ENCODE measurements at places on chromosomes 7 and 10. TPM values are rescaled to one million over a fixed set of nuclear protein-coding genes. Genes with fewer than 3 reads are reported as not detected.

DNA sequence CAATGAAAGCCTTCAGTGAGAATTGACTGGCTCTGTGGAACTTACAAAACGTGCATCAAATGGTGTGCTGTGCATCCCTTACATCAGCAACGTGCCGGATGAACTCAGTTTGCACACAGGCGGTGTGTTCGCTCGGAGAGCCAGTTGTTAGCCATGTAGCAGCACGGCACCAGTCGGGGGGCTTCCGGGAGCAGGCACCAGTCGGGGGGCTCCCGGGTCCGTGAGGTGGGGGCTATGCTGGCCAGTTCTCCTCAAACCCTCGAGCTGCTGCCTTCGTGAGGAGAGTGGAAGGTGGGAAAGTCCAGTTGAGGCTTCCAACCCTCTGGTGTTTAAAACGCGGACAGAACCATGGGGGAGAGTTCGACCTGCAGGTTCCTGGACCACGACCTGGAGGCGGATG lies 34.9 kb upstream of the UTF1 start:
- DNase-seq = no peak

DNA sequence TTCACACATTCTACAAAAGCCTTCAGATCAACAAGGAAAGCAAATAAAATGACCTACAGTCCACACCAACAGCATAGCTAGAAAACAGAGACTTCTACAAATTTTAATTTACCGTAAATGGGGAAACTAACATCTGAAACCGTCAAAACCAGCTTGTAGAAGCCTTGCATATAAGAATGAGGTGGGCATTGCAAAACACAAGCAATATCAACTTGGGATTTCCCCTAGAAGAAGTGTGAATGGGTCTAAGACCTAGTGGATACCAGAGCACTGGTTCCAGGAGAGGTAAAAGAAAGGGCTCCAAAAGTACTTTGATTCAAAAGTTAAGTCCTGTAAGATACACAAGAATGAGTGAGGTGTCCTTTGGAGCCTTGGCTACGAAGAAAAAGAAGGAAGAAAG lies 18.7 kb downstream of the RTKN2 start:
- DNase-seq = no peak

DNA sequence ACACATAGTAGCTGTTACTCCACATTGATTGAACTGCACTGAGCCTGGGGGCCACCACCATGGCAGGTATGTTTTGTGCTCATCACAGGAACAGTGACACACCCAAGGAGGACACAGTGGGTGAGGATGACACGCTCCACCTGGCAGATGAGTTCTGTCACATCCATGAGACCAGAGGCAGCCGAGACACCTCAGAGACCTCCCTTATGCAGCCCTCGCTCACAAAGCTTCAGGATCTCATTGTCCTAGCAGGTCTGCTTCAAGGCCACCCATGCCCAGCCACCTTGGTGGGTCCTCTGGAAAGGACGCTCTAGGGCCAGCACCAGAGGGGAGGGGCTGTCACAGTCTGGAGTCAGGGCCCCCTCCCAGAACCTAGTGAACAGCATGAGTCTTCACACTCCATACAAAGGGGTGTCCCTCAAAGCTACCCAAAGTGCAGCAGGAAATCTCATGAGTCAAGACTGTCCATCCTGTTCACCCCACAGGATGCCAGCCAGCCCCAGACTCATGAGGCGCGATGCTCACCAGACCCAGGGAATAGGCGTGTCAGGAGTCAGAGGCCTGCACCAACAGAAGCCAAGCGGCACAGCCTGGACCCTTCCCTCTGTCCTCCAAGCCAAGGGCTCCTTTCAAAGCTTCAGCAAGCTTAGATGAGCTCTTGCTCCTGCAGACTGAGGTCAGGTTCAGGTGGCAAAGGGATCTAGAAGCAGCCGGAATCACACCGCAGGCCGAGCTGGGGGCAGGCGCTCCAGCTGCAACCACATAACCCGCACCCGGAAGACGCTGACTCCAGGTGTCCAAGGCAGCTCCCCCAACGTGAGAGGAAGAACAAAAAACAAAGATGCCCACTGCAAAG lies 9.6 kb downstream of the FAM53B start:
- no peak for DNase-seq

DNA sequence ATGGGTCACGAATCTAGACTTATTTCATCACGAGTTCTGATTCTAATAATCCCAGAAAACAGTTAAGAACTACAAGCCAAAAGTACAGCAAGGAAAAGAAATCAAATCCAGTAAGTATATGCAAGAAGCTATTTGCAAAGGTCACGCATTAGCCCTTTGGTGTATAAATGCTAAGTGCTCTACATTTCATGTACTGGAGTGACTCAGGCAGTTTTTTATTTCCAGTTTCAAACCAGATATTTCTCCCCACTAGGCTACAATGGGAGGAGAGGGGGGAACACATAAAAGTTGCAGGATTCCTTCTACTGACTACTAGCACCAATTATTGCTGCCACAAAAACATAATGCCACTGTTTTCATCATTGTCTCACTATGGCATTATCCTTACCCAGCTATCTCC lies 148.0 kb downstream of the NRCAM start:
- DNase-seq = no peak

DNA sequence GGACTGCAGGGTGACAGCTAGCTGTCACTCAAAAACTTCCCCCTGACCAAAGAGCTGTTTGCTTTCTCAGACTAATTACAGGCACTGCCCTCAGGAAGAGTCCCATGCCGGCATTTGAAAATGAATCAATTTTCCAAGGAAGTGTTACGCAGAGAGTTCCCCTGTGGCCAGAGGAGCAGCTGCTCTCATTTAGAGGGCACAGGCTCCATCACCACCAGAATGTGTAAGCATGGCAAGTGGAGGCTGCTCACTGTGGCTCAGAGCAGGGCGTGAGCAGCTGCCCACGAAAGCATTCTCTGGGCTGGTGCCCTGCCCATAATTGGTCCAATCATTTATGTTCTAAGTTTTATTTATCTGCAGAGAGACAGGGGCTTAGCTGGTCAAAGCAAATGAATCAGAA lies 202.2 kb downstream of the RAMP3 start:
- DNase-seq = no peak

- no peak for DNase-seq
Observed at GRCh38 chr10:46033602-46034011, 3.2 kb upstream of the NCOA4 start.

Gene MMP21
- 0.79 TPM for total RNA-seq

Gene SDHAF3
- total RNA-seq = 13.2 TPM

Gene TACC2
- not detected for total RNA-seq
